EH (cell line): ENCODE measurements at places on chromosomes 1 and 21.

DNA sequence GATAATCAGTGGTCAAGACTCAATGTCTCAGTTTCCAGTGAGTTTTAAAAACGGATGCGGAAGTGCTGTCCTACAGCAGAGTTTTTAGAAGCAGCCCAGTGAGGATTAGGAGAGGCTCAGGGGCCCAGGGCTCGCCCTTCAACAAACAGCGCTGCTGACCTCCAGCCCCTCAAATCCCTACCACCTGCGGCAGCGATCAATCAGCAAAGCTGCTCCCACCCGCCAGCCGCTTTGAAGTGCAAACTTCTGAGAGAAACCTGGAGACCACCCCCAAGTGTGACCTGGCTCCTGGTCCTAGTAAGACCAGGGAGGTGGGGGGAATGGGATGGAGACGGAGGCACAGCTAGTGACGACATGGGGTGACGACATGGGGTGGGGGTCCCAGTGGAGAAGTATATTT lies 14.4 kb downstream of the ZBTB17 start:
- DNase-seq = no peak

DNA sequence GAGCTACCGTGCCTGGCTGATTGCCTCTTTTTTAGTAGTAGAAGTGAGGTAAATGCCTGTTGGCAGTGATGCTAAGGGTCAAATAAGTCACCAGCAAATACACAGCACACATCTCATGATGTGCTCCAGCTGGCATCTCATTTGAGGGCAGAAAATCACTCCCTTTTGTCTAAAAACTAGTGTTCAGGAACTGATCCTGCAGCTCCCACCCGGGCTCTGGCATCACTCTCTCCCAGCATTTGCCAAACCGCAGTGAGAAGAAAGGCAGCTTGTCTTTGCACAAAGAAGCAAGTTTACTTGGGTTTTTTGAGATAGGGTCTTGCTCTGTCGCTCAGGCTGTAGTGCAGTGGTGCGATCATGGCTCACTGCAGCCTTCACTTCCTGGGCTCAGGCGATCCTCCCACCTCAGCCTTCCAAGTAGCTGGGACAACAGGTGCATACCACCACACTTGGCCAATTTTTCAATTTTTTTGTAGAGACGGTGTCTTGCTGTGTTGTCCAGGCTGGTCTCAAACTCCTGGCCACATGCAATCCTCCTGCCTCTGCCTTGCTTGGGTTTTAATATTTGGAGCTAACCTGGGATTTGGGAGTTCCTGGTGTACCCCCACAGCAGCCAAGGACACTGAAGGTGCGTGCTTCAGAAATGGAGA lies 4.1 kb downstream of the RBP7 start:
- no peak for DNase-seq

GRCh38 chr1:238914346-238914745 lies 472.0 kb upstream of the CHRM3 start:
- no peak for DNase-seq

DNA sequence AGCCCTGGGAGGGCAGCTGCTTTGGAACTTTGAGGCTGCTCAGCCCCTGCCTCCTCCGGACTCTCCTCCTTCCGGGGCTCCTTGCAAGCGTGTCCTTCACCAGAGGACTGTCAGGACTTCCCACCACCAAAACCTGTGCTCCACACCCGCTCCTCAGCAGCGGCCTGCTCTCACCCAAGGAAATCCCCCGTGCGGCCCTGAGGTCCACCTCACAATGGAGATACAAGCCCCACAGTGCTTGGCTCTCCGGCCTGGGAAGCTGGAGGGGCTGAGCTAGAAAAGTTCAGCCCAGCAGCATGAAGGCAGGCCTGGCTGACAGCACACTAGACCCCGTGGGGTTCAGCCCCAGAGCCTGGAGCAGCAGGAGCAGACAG lies 33.6 kb downstream of the PGBD5 start:
- DNase-seq = no peak

DNA sequence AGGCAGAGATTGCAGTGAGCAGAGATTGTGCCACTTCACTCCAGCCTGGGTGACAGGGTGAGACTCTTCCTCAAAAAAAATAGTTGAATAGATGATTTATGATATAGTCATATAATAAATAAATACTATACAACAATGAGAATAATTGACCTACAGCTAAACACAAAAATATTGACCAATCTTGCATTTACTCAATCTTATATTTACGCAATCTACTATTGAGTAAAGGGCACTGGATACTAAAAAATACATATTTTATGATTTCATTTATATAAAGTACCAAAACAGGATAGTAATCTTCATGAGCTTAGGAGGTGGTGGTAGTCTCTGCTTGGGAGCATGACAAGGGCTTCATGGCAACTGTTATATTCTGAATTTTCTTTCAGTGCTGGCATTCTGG lies 19.1 kb upstream of the GBP3 start:
- DNase-seq = no peak

DNA sequence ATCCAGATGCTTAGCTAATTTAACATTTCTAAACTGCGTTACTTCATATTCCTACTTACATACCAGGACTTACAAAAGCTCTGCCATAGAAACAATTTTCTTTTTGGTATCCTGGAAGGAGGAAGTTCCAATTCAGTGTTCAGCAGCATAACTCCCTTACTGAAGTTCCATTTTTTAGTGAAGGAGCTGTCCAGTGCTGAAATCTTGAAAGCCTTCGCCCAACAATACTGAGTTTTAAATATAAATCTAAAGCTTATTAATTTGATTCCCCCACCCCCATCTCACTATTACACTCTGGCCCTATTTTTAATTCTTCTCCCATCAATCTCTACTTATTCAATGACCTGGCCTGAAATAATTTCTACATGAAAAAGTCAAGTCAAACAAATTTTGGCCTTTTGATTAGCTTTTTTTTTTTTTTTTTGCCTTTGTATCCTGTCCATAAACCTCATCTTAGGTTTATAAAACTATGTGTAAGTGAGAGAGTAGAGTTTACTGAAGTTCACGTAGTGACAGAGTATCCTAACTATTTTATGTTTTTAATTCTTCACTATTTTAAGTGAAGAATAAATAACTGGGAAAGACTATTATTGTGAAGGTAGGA lies 323.0 kb upstream of the PLD5 start:
- DNase-seq = peak; percentile 8

DNA sequence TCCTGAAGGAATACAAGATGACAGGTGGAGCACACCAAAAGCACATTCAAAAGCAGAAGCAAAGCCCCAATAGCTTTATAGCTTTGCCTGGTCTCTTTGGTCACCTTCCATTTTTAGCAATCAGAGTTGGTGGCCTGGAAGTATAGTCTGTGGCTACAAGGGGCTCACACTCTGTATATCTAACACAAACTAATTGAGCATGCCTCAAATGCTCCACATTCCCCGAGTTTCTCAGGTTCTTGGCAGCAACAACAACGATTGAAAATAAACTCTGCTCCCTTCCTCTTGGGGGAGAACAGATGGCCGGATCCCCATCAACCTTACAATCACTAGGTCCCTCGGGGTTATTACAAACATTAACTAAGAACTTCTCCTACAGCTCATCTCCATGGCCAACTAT lies 24.9 kb upstream of the TADA1 start:
- DNase-seq = peak; percentile 16

GRCh38 chr1:8665833-8666232 lies 151.6 kb downstream of the RERE start:
- DNase-seq = no peak

GRCh38 chr1:29121936-29122681 lies 1.6 kb downstream of the TMEM200B start:
- DNase-seq = peak; percentile 53

GRCh38 chr1:203300441-203301330 lies 4.6 kb upstream of the BTG2 start:
- DNase-seq = no peak

DNA sequence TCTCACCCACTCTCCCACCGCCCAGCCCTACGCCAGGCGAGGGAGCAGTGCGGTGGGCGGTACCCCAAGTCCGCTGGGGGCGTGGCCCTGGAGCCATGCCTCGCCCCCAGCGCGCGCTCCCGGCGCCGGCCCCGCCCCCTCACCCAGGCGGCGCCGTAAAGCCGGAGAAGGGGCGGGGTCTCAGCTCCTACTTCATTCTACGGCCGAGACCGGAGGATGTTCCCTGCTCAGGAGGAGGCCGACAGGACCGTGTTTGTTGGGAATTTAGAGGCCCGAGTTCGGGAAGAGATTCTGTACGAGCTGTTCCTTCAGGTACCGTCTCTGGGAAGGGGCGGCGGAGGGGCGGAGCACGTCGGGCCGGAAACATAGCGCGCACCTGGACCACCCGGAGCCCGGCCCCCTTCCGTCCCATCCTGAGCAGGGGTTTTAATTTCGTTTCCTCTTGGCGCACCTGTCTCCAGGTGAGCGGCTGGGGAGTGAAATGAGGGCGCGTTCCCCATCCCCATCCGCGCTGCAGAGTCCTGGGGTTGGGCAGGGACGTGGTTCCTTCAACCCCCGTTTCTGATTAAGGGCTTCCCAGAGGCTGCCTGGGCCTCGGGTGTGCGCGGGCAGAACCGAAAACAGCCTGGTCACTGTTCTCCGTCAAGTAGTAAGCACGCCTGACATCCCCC lies at the start of gene RBM11:
Gene RBM11, plus strand, starts transcription at position 187 of the 671 bp plus-strand sequence. Its CDS starts 30 bp downstream, at position 217.
- peak; percentile 46 for DNase-seq

- peak; percentile 63 for DNase-seq
Measured at GRCh38 chr1:115596080-115596780, 45.5 kb upstream of the VANGL1 start.

DNA sequence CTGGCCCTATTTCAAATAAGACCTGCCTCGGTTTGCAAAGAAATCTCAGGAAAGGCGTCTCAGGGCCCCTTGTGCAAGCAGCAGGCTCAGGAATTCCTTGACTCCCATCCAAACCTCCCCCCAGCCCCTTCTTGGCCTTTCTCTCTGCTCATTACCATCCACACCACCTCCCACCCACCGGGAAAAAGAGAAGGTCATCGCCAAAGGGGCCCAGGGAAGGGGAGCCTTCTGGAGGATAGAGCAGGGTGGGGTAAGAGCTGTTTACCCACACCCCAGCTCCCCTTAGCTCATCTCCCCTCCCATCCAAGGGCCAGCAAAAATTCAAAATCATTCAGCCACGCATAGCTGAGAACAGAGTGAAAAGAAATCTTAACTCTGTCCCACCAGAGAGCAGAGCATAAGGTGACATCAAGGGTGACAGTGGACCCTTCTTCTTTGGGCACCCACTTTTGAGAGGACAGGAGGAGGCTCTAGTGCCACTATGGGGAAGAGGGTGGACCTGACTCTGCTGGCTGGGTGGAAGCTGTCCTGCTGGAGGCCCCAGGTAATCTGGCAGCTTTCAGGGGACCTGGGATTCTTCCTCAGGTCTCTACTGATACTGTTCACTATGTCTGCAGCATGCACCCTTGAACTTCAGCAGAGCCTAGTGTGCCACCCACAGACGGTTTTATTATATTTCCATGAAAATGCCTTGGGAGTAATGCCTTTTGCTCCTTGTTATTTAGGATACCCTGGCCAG lies 3.9 kb upstream of the WNT2B start:
- DNase-seq = no peak

DNA sequence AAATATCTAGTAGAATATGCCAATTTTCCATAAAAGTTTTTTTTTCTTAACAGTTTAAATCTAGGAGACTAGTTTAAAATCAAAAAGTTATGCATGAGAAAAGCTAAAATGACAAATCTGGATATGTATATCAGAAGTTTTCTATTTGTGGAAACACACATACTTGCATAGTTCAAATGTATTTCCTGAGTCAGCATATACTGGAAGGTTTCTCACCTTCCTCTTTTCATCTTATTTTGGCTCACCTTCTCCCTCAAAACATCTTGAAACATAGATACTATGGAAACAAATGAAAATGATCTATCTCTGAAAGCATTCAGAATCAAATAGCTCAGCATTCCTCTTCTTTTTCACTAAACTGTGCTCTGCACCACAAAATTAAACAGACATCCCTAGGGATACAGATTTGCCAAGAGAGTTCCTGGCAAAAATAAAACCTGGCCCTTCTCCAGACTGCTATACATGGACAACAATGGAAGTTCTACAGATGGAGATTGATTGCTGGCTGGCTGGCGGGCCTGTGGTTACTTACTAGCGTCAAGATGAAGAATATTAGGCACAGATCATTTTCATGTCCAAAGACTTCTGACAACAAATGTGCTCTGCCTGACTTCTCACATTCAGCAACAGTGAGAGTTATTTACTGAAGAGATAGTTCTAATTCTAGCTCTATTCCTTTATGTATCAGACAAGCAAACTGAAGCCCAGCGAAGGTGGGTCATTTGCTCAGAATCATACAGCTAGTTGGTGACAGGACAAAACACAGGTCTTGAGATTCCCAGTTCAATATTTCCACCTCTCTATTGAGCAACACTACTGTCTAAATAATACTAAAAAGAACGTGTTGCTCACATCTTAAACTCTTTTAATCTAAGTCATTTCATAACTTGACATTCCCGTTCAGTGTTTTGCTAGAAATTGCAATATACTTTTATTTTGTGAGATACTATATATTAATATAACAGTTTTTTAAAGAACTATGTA lies 26.6 kb downstream of the DIPK1A start:
- DNase-seq = peak; percentile 91

DNA sequence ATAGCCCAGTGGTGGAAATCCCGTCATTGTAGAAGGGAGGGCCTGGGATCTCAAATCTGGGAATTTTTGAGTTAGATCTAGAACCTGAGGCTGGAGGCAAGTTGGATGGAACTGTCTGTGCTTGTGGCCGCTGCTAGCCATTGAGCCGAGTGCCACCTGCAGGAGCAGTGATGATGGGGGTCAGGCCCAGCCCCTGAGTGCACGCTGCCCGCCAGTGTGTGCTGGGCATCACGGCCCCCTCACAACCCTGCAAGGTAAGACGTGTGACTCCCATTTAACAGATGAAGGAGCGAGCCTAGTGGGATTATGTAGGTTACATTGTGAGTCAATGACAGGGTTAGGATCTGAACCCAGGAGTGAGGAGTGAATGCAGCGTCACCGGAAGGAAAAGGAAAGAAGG lies 407.2 kb downstream of the CAMTA1 start:
- DNase-seq = no peak

GRCh38 chr1:34603594-34603993 lies 151.3 kb upstream of the GJB5 start:
- no peak for DNase-seq

DNA sequence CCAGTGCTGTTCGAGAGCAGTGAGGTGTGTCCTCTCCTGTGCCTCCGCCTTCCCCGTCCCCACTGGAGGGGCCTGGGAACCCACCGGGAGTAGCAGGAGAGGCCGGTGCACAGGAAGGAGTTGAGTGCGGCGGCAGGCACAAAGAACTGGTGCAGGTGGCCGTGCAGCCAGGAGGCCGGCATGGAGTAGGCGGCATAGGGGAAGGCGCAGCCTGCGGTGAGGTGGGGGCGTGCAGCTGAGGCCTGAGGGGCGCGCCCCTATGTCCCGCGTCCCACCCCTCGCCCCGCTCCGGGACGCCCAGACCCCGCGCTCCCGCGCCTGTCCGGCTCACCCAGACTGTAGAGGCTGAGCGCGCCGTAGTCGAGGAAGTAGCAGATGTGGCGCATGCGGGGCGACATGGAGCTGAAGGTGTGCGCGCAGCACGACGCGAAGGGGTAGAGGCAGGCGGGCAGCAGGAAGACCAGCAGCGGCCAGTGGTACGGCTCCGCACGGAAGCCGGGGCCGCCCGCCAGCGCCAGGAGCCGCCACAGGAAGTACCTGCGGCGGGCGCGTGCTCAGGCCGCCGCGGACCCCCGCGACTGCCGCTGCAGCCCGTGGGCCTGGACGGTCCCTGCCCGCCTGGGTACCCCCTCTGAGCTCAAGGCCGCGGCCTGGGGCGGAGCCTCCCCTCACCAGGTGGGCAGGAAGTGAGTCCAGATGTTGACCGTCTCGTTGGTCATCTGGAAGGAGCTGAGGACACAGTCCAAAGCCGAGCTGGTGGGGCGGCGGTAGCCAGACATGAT lies 2.2 kb downstream of the PAQR6 start:
- DNase-seq = peak; percentile 43
